Thoracic aorta (tissue), 2 donors: ENCODE measurements at places on chromosomes 6 and 20.

DNA sequence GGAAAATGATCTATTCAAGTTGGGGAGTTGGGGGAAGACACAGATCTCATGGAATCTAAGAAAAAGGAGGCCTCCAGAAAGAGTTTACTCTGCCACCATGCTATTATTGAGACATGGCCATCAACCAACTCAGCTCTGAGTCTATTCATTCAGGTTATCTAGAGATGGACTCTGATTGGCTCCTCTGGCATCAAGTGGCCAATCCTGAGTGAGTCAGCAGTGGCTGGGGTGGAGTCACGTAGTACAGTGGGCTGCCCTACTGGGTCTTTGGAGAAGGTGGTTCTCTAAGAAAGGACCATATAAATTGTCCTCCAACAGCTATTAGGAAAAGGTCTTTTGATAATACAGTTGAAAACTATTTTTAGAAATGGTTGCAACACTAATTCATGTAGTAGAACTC is 42.1 kb downstream of the LYRM2 start:
- DNase-seq: no peak
- H3K27ac ChIP-seq: no peak overlapping the region
- no peak overlapping the region for H3K4me3 ChIP-seq
- H3K27me3 ChIP-seq: no peaks in the 10 kb centered on the region

DNA sequence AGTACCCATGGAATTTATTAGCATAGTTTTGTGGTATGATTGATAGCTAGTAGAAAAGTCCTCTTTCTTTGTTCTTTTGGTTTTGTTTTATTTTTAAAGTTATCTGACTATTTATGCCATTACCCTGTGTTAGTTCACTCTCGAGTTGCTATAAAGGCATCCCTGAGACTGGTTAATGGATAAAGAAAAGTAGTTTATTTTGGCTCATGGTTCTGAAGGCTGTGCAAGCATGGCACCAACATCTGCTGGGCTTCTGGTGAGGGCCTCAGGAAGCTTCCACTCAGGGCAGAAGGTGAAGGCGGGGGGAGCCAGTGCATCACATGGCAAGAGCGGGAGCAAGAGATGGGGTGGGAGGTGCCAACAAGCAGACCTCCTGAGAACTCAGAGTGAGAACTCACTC is 166.5 kb downstream of the MTHFD1L start:
- H3K4me3 ChIP-seq: no peak overlapping the region
- no peak for DNase-seq
- no peaks in the 10 kb centered on the region for H3K36me3 ChIP-seq
- no peak overlapping the region for H3K27ac ChIP-seq

GRCh38 chr6:137677709-137678108 is 183.5 kb upstream of the OLIG3 start:
- H3K36me3 ChIP-seq: no peaks in the 10 kb centered on the region
- no peak overlapping the region for H3K4me3 ChIP-seq
- no peak for DNase-seq

GRCh38 chr6:25004357-25004756 is 68.6 kb upstream of the RIPOR2 start:
- H3K27me3 ChIP-seq: no peaks in the 10 kb centered on the region
- no peak overlapping the region for H3K4me3 ChIP-seq
- H3K4me1 ChIP-seq: peaks cover 5% of the 10 kb centered on the region
- H3K36me3 ChIP-seq: no peaks in the 10 kb centered on the region

DNA sequence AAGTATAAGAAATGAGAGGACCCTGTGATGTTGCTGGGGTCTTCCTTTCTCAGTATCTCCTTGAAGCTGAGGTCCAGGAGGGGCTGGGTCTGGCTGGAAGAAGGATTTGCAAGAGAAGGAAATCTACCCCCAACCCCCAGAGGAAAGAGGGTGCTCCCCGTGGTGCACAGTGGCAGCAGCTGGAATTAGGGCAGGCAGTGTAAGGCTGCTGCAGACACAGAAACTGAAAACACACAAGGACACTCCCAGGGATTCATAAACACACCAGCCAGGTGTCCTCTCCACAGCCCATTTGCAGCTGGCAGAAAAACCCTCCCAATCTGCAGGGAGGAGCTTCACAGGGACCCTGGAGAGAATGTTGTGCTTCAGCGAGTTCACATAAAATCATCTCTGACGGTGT is 297.2 kb downstream of the CDH26 start:
- H3K27ac ChIP-seq: no peak overlapping the region
- H3K4me1 ChIP-seq: no peaks in the 10 kb centered on the region
- no peak for DNase-seq
- H3K27me3 ChIP-seq: no peaks in the 10 kb centered on the region
- H3K36me3 ChIP-seq: no peaks in the 10 kb centered on the region

- H3K27ac ChIP-seq: no peak overlapping the region
- no peaks in the 10 kb centered on the region for H3K36me3 ChIP-seq
- no peak overlapping the region for H3K4me3 ChIP-seq
Measured at GRCh38 chr6:38762848-38763247, 47.7 kb downstream of the DNAH8 start.

GRCh38 chr6:1422290-1422689 is 32.9 kb downstream of the FOXF2 start:
- no peaks in the 10 kb centered on the region for H3K36me3 ChIP-seq
- no peaks in the 10 kb centered on the region for H3K27me3 ChIP-seq
- no peak overlapping the region for H3K4me3 ChIP-seq
- no peaks in the 10 kb centered on the region for H3K4me1 ChIP-seq
- H3K27ac ChIP-seq: no peak overlapping the region

- H3K27ac ChIP-seq: no peak overlapping the region
- H3K27me3 ChIP-seq: no peaks in the 10 kb centered on the region
- peaks cover 12% of the 10 kb centered on the region for H3K36me3 ChIP-seq
Measured at GRCh38 chr20:46127396-46128010, 9.4 kb downstream of the CD40 start.

DNA sequence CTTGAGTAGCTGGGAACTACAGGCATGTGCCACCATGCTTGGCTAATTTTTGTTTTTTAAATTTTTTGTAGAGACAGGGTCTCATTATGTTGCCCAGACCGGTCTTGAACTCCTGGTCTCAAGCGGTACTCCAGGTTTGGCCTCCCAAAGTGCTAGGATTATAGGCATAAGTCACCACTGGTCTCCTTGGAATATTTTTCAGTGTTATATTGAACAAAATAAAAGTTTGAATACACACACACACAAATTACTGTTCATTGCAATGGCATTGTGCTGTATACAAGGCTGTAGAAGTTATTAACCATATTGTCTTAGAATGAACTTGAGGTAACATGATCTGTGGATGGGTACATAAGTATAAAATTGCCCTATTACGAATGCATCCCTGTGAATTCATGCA is 166.1 kb downstream of the BCAS1 start:
- H3K4me3 ChIP-seq: no peak overlapping the region
- no peaks in the 10 kb centered on the region for H3K36me3 ChIP-seq
- no peak overlapping the region for H3K27ac ChIP-seq
- peaks cover 32% of the 10 kb centered on the region for H3K4me1 ChIP-seq
- no peak for DNase-seq
- H3K27me3 ChIP-seq: no peaks in the 10 kb centered on the region

DNA sequence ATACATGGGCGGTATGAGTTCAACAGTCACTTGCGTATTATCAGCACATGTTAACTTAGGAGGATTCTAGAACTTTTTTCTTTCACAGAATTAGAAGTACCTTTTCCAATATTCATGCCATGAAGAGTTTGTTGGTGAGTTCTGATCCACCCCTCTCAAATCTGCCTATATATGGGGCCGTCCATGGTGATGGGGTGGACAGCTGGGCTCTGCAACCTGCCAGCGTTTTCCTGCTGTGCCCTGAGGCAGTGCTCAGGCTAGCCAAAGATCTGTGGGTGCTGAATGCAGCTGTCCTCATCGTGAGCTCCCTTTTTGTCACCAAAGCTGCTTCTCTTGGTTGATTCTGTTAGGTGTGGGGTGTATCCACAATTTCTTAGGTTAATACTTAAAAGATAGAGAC is 88.7 kb downstream of the THBS2 start:
- no peak overlapping the region for H3K4me3 ChIP-seq
- no peak for DNase-seq
- H3K36me3 ChIP-seq: no peaks in the 10 kb centered on the region
- no peaks in the 10 kb centered on the region for H3K27me3 ChIP-seq

DNA sequence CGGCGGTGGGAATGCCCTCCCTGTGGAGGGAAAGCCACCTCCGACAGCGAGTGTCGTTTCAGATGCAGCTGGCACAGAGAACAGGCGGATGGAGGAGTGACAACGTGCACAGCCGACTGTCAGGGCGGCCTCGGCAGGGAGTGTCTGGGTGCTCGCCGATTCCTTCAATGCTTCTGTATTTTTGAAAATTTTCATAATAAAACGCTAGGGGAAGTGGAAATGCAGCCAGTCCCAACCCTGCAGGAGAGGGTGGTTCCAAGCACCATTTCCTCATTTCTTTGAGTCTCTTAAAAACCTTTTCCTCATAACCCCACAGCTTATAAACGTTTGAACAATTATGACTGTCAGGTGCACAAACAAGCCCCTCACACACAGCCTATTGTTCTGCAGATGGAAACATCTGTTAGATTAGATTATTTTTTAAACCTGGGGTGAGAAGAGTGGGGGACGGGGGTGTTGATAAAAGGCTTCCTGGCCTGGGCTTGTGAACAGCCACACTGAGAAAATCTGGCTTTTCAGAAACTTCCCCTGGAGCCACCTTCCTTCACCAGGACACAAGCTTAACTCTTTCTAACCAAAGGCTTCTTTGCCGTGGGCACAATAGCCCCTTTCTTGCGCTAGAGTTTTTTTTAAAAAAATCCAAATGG is 228.9 kb downstream of the ANKRD60 start:
- H3K36me3 ChIP-seq: no peaks in the 10 kb centered on the region
- DNase-seq: no peak
- no peaks in the 10 kb centered on the region for H3K27me3 ChIP-seq
- H3K4me1 ChIP-seq: peaks cover 3% of the 10 kb centered on the region
- H3K27ac ChIP-seq: no peak overlapping the region

- no peak for DNase-seq
- H3K4me3 ChIP-seq: no peak overlapping the region
- no peaks in the 10 kb centered on the region for H3K4me1 ChIP-seq
- no peak overlapping the region for H3K27ac ChIP-seq
- no peaks in the 10 kb centered on the region for H3K36me3 ChIP-seq
Measured at GRCh38 chr6:134307075-134307474, 10.8 kb downstream of the SGK1 start.

DNA sequence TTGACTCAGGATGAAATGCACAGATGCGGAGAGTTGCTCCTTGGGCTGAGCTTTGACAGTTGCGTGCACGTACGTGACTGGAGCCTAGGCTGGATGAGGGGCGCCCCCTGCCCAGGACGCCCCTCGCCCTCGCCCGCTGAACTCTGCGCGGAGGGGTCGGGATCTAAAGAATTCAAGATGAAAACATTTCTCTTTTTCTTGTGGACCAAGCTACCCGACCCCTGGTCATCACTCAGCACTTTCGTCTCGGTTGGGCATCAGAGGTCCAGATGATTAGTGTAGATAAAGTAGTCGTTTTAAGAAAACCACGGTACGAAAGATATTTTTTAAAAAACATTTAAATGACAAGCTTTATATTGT is 700 bp downstream of the DTD1 start:
- peak overlapping the region; percentile 76 for H3K27ac ChIP-seq
- H3K4me3 ChIP-seq: peak overlapping the region; percentile 94

DNA sequence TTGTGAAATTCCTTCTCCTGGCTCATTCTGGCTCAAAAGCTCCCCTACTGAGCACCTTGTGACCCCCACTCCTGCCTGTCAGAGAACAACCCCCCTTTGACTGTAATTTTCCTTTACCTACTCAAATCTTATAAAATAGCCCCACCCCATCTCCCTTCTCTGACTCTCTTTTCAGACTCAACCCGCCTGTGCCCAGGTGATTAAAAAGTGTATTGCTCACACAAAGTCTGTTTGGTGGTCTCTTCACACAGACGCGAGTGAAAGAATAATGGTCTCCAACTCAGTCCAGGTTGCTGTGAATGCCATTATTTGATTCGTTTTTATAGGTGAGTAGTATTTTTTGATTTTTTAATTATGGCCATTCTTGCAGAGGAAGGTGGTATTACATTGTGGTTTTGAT is 414.1 kb upstream of the FKBP1C start:
- H3K27me3 ChIP-seq: no peaks in the 10 kb centered on the region
- no peaks in the 10 kb centered on the region for H3K36me3 ChIP-seq
- H3K4me1 ChIP-seq: no peaks in the 10 kb centered on the region
- H3K4me3 ChIP-seq: no peak overlapping the region
- H3K27ac ChIP-seq: no peak overlapping the region

GRCh38 chr6:12528581-12529363 is 187.8 kb upstream of the PHACTR1 start:
- no peak overlapping the region for H3K4me3 ChIP-seq
- no peaks in the 10 kb centered on the region for H3K27me3 ChIP-seq
- no peak overlapping the region for H3K27ac ChIP-seq
- H3K36me3 ChIP-seq: no peaks in the 10 kb centered on the region

DNA sequence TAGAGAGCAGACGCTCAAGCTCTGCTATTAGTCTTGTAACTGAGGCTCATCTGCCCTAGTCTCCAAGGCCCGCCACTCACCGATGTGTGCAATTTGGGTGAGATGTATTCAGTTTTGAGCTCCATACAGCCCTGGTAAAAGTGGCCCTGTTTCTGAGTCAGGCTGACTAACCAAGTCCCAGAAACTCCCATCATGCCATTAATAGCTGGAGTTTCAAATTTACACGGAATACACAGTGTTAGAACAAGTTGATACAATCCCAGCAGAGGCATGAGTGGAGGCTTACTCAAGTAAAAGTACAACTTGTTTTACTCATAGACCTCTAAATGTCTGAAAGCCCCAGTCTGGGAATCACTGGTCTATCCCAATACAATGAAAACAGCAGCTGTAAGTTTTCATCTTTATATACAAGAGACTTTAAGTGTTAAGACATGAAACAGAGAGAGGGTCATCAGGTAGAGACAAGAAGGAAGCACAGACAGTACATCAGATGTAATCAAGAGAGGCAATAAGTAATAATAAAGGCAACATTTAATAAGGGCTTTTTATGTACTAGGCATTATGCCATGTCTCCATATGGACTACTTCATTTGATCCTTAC is 42.4 kb downstream of the RTN4IP1 start:
- H3K27ac ChIP-seq: no peak overlapping the region
- DNase-seq: no peak
- no peaks in the 10 kb centered on the region for H3K27me3 ChIP-seq
- H3K36me3 ChIP-seq: no peaks in the 10 kb centered on the region

- H3K27me3 ChIP-seq: no peaks in the 10 kb centered on the region
- no peak overlapping the region for H3K27ac ChIP-seq
- peak overlapping the region; percentile 84 for H3K4me3 ChIP-seq
- H3K36me3 ChIP-seq: peaks cover 5% of the 10 kb centered on the region
Measured at GRCh38 chr6:137870308-137870644, 3.2 kb downstream of the TNFAIP3 start.

GRCh38 chr20:57735831-57736737 is 26.3 kb upstream of the PMEPA1 start:
- H3K27me3 ChIP-seq: no peaks in the 10 kb centered on the region
- H3K4me1 ChIP-seq: no peaks in the 10 kb centered on the region
- H3K36me3 ChIP-seq: no peaks in the 10 kb centered on the region
- H3K27ac ChIP-seq: no peak overlapping the region
- DNase-seq: no peak

- no peak overlapping the region for H3K4me3 ChIP-seq
- no peak overlapping the region for H3K27ac ChIP-seq
- no peaks in the 10 kb centered on the region for H3K27me3 ChIP-seq
- H3K4me1 ChIP-seq: no peaks in the 10 kb centered on the region
- DNase-seq: no peak
- no peaks in the 10 kb centered on the region for H3K36me3 ChIP-seq
Measured at GRCh38 chr20:53425941-53426340, 167.7 kb downstream of the ZNF217 start.

- no peaks in the 10 kb centered on the region for H3K36me3 ChIP-seq
- H3K4me1 ChIP-seq: no peaks in the 10 kb centered on the region
Measured at GRCh38 chr20:39960522-39961428, 728.3 kb downstream of the MAFB start.

- peaks cover 20% of the 10 kb centered on the region for H3K4me1 ChIP-seq
- H3K36me3 ChIP-seq: no peaks in the 10 kb centered on the region
- no peak overlapping the region for H3K27ac ChIP-seq
- H3K4me3 ChIP-seq: no peak overlapping the region
- no peak for DNase-seq
Measured at GRCh38 chr20:46343975-46344357, 35.7 kb upstream of the CDH22 start.
